Natural killer cell (primary cell): ENCODE measurements at places on chromosomes 7 and 10. TPM values are rescaled to one million over a fixed set of nuclear protein-coding genes. Genes with fewer than 3 reads are reported as not detected.

Gene LBX1
- total RNA-seq = not detected

Gene LRWD1
- 20.0 TPM for total RNA-seq

Gene SNX10
- 21.3 TPM for total RNA-seq

Gene ZNF655
- total RNA-seq = 171 TPM

Gene OIT3
- total RNA-seq = not detected

Gene TBL2
- 18.5 TPM for total RNA-seq

Gene CASTOR2
- 14.9 TPM for total RNA-seq

Gene RARRES2
- not detected for total RNA-seq

Gene TMEM213
- not detected for total RNA-seq

Gene INHBA
- not detected for total RNA-seq

Gene SEMA3E
- not detected for total RNA-seq

Gene TMEM26
- not detected for total RNA-seq

Gene BAG3
- total RNA-seq = 9.7 TPM

Gene LDB3
- not detected for total RNA-seq

Gene EGR2
- 17.2 TPM for total RNA-seq

Gene PDE6C
- total RNA-seq = not detected

Gene GIMAP4
- total RNA-seq = 124 TPM

Gene PON1
- not detected for total RNA-seq

Gene PLXNA4
- 10.9 TPM for total RNA-seq

Gene PAOX
- total RNA-seq = 5.5 TPM

Gene INSYN2A
- not detected for total RNA-seq

Gene FEZF1
- not detected for total RNA-seq

Gene EBLN1
- total RNA-seq = not detected

Gene HMX3
- total RNA-seq = not detected

Gene TMEM140
- total RNA-seq = 60.0 TPM

Gene C10orf67
- not detected for total RNA-seq

Gene RHEB
- 63.3 TPM for total RNA-seq

Gene SLC39A12
- not detected for total RNA-seq

Gene PLEKHS1
- total RNA-seq = 0.23 TPM

Gene HILPDA
- total RNA-seq = 1.9 TPM

Gene BRAF
- total RNA-seq = 54.3 TPM

Gene CC2D2B
- total RNA-seq = not detected

Gene LANCL2
- 7.2 TPM for total RNA-seq

Gene FOXP2
- not detected for total RNA-seq

Gene PRPS1L1
- total RNA-seq = not detected

Gene SUFU
- total RNA-seq = 13.0 TPM

Gene ANKRD1
- not detected for total RNA-seq

Gene FAM237B
- total RNA-seq = not detected

Gene NAT16
- total RNA-seq = not detected

Gene SPAG6
- total RNA-seq = not detected

Gene SLC26A3
- total RNA-seq = not detected

Gene PRSS37
- not detected for total RNA-seq

Gene LIPF
- not detected for total RNA-seq

Gene DOCK1
- 0.07 TPM for total RNA-seq

Gene GIMAP2
- total RNA-seq = 47.5 TPM

Gene ITIH5
- total RNA-seq = not detected

Gene CDH23
- 1.2 TPM for total RNA-seq

Gene ABCC2
- 2.7 TPM for total RNA-seq

Gene CREB5
- total RNA-seq = 0.89 TPM

Gene PTPRZ1
- not detected for total RNA-seq

Gene NUTM2E
- total RNA-seq = 0.49 TPM

Gene GOLGA7B
- 4.1 TPM for total RNA-seq

Gene PRF1
- total RNA-seq = 1,982 TPM

Gene AKR1C8
- total RNA-seq = 4.1 TPM

Gene TMEM176A
- not detected for total RNA-seq

Gene NPC1L1
- total RNA-seq = 0.10 TPM

Gene RNLS
- total RNA-seq = 4.0 TPM

Gene POLR1F
- 25.9 TPM for total RNA-seq
